ENCODE measurements at places on chromosomes 7 and 10.

GRCh38 chr7:5177060-5177459 is 13.0 kb upstream of the WIPI2 start:
- DNase-seq: no peak

DNA sequence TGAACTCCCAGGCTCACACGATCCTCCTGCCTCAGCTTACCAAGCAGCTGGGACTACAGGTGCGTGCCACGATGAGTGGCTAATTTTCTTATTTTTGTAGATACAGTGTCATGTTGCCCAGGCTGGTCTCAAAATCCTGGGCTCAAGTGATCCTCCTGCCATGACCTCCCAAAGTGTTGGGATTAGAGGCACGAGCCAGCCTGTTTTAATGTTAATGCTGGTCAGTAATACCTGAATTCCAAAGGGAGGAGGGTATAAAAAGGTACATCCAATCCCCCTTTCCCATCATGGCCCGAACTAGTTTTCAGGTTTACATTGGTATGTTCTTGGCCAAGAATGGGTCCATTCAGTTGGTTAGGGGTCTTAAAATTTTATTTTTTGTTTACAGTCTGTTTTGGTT is 329.1 kb downstream of the PARD3 start:
- DNase-seq: no peak

GRCh38 chr7:54426406-54426805 is 115.8 kb upstream of the VSTM2A start:
- DNase-seq: no peak

DNA sequence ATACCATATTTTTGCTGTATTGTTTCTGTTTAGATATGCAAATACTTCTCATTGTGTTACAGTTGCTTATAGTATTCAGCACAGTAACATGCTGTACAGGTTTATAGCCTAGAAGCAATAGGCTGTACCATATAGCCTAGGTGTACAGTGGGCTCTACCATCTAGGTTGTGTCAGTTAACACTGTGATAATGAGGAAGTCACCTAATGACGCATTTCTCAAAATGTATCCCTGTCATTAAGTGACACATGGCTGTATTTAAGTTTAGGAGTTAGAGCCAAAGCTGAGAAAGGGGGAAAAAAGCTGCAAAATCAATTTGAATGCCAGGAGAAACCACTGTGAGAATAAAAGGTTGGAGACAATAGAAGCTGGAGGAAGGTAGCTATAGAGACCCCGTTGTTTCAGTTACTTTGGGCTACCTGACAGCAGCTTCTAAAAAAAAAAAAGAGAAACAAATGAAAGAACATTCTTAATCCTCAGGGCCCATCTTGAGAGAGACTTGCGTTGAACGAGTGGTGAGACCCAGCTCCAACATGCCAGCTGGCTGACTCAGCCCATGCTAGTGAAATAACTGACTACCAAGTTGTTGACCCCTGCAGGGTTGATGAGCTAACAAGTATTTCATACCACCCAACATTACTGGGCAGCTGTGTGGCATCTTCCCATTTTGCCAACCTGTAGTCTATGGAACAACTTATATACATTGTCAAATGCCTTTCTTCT is 8.7 kb downstream of the STARD3NL start:
- DNase-seq: no peak

GRCh38 chr7:149783386-149784250 is 10.2 kb upstream of the ZNF467 start:
- DNase-seq: no peak

DNA sequence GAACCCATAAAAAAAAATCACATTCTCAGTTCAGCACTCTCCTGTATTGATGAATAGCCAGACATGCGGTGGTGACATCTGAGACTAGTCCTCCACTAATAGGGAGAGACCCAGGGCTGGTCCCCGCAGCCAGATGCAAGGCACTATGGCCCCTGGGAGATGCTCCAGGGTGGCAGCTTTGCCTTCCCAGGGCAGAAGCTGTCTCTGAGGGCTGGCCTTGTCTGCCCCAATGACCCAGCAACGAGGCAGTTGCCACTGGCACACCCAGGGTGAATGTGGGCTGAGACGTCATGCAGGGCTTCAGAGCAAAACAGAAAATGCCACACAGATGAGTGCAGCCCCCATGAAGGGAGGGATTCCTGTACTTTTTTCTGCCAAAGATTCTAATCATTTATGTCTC is 50.1 kb upstream of the GDF10 start:
- DNase-seq: no peak

DNA sequence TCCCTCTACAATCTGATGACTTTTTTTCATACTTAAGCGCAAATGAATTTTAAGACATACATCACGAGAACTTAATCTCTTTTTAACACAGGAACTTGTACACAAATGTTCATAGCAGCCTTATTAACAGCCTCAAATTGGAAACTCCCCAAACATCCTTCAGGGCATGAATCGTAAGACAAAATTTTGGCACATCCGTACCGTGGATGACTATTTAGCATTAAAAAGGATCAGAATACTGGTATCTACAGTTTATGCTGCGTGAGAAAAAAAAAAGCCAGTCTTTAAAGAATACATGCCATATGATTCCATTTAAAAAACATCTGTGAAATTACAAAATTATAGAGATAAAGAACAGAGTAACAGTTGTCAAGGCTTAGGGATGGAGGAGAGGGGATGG is 46.8 kb downstream of the PDE1C start:
- DNase-seq: no peak

Measured in stimulated activated CD4-positive, alpha-beta T cell treated with anti-CD3 and anti-CD28 coated beads, Interleukin-4, amount 100 ng/mL, for 24 hours (primary cell).